HCEC 1CT (cell line): ENCODE measurements at places on chromosomes 2 and 18.

DNA sequence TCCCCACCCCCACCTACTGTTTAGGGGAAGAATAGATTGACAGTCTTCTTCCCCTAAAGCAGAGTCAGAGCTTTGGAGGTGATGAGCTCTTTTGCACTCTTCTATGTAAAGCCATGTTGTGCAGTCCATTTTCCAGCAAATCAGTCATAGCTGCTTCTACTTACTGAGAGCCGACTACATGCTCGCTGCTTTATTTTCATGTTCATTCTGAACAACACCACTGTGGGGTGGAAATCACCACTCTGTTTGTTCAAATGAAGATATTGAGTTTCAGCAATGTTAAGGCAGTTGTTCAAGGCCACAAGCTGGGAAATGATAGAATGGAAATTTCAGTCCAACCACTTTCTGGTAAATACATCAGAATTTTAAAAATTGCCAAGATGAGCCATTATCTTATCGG, 88.3 kb downstream of the INSIG2 start:
- DNase-seq: no peak

DNA sequence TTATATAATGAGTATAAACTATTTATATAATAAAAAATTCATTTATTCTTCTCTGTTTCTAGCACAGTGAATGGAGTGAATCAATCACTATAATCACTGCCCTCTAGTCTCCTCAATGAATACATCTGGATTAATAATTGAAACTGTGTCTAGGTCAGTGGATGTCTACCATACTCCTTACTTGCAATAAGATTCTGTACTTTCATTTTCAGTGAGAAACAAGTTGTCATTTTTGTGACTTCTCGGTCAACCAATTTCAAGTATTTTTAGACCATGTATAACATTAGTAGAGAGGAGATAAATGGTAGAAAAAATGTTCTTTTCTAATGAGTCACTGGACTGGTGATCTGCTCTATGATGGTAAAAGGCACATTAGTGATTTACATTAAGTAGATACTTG, 799.6 kb upstream of the CHAC2 start:
- DNase-seq: no peak

DNA sequence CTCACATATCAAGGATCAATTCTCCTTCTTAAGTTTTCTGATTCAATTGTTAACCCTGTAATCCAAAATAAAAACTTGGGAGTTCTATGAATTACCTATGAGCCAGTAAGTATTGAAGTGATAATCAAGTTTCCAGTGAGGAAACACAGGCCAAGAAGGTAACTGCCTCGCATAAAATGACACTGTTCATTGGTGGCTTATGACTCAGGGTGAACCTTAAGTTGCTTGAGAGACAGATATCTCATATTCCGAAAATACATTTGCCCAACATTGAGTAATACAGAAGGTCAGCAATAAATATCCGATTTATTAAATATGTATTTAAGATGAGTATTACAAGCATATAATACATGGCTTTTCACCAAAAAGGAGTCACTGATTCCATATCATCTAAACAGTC, 31.9 kb downstream of the PSME4 start:
- no peak for DNase-seq

DNA sequence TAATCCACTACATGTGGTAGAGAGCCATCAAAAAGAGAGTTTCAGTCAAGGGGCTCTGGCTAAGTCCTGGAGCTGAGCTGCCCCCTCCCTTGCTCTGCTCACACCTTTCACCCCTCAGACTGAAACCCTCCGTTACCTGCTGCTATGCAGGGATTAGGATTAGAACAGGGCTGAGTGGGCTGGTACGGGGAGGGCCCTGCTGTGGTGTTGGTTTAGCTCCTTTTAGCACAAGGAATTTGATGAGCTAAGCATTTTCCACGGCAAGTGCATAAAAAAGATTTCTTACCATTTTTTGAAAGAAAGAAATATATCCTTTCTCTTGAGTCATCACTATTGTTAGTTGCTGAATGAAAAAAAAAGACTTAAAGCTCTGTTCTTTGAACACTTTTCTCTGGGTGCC, 46.3 kb downstream of the TCF7L1 start:
- no peak for DNase-seq

GRCh38 chr2:74095632-74096031, 52.1 kb downstream of the BOLA3 start:
- DNase-seq: no peak

DNA sequence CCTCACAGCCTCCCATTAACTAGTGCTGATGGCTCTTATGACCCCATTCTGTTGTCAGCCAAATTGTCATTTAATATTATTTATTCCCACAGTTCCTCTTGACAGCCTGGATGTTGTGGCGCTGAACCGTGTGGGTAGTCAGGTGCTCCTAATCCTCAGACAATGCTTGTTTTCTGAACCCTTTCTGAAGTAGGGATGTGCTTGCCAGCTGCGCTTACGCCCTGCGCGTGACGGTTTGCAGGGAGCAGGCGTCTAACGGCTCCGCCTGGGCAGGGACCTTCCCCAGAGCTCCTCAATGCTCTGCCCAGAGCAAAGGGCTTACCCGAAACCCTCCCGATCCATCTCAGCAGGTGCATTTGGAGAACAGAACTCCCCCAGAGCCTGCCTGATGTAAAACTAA, 358.2 kb upstream of the MYT1L start:
- DNase-seq: no peak

- DNase-seq: no peak
Observed at GRCh38 chr2:106038601-106039375, 155.3 kb downstream of the UXS1 start.

GRCh38 chr18:57434536-57435494, at the start of gene ONECUT2:
TSS of gene ONECUT2 (plus strand) at chr18:57435374. CDS start at chr18:57435717, 343 bp downstream.
- peak; percentile 91 for DNase-seq

DNA sequence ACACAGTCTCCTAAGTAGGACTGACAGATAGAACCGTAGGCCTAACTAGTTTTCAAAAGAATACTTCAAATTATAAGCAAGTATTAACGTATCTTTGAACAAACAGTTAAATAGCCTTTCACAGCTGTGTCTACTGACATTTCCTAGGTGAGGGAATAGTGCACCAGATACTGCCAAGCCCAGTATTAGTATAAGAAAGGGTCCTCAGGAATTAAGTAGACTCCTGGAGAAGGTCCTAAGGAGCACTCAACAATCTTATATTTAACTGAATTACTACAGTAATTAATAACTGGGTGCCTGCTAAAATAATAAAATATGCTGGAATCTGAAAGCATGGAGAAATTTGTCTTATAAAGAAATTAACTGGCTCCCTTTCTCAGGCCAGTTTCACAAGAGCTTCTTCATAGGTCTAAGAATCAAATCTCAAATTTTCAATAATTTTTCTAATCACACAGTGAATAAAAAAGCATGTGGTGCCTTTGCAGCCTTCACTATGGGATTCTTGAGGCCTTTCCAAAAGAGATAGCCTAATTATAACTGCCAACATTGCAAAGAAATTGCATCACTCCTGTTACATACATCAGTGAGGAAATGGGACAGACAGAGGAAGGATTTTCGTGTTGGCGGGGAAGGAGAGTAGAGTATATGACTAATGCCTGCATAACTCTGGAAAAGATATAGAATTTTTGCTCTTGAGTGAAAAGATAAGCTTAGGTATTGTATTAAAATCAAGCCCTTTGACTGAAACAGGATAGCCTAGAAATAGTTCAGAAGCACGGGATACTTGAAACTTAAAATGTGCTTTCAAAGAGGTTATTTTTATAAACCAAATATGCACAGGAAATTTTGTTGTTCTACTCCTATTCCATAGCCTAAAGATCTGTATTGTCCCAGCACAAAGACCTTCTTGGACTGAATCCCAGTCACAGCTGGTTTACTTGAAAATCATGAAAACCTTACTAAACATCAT, 228.6 kb upstream of the STK17B start:
- peak; percentile 93 for DNase-seq

- DNase-seq: peak; percentile 29
Observed at GRCh38 chr2:205776139-205776538, 93.8 kb downstream of the NRP2 start.

DNA sequence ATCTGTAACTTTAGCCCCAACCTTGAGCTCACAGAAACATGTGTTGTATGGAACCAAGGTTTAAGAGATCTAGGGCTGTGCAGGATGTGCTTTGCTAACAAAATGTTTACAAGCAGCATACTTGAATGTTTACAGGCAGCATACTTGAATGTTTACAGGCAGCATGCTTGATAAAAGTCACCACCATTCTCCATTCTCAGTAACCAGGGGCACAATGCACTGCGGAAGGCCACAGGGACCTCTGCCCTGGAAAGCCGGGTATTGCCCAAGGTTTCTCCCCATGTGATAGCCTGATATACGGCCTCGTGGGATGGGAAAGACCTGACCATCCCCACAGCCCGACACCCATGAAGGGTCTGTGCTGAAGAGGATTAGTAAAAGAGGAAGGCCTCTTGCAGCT, 52.4 kb downstream of the LONRF2 start:
- DNase-seq: no peak
